ENCODE measurements at places on chromosomes 5 and 9.

GRCh38 chr9:113409481-113409880 is 994 bp downstream of the POLE3 start:
- peaks cover 25% of the 10 kb centered on the region for H3K36me3 ChIP-seq
- no peak for DNase-seq
- peak overlapping the region; percentile 98 for H3K27ac ChIP-seq
- peaks cover 33% of the 10 kb centered on the region for H3K4me1 ChIP-seq
- no peaks in the 10 kb centered on the region for H3K27me3 ChIP-seq

GRCh38 chr9:2613730-2614271 is 7.8 kb upstream of the VLDLR start:
- H3K27ac ChIP-seq, result no peak overlapping the region
- H3K36me3 ChIP-seq, result no peaks in the 10 kb centered on the region
- H3K27me3 ChIP-seq, result peaks cover 31% of the 10 kb centered on the region
- no peak for DNase-seq
- no peaks in the 10 kb centered on the region for H3K4me1 ChIP-seq

GRCh38 chr9:117681888-117682287 is 22.3 kb upstream of the TLR4 start:
- no peak overlapping the region for H3K4me3 ChIP-seq
- H3K27ac ChIP-seq, result no peak overlapping the region
- H3K36me3 ChIP-seq, result no peaks in the 10 kb centered on the region
- DNase-seq, result no peak
- H3K27me3 ChIP-seq, result peaks cover 28% of the 10 kb centered on the region
- H3K4me1 ChIP-seq, result peaks cover 5% of the 10 kb centered on the region

DNA sequence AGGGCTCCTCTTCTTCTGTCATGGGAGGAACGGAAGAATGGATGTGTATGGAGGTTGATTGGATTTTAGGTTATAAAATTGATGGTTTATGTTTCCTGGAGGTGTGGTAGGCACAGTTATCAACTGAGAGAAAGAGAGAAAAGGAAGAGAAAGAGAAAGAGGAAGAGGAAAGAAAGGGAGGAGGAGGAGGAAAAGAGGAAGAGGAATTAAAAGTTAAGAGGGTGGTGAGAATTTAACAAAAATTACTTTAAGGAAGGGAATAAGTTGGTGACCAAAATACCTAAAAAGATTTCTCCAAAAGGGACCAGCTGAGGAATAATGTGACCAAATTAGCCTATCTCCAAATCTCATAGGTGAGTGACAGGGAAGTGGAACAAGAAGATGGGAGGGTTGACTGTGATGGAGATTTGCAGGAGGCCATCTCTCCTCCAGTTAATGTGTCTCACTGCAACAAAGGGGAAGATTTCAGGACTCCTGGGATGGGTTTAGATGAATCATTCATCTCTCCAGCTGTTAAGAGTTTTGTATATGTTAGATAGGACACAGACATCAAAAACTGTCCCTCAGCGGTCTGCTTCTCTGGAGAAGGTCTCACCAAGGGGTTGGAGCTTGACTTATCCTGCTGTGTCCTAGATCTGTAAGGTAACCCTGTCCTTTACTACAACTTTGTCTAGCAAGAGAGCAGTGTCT is 76.0 kb upstream of the TMC1 start:
- peaks cover 15% of the 10 kb centered on the region for H3K4me1 ChIP-seq
- no peaks in the 10 kb centered on the region for H3K36me3 ChIP-seq
- H3K27me3 ChIP-seq, result peaks cover 38% of the 10 kb centered on the region
- no peak for DNase-seq

DNA sequence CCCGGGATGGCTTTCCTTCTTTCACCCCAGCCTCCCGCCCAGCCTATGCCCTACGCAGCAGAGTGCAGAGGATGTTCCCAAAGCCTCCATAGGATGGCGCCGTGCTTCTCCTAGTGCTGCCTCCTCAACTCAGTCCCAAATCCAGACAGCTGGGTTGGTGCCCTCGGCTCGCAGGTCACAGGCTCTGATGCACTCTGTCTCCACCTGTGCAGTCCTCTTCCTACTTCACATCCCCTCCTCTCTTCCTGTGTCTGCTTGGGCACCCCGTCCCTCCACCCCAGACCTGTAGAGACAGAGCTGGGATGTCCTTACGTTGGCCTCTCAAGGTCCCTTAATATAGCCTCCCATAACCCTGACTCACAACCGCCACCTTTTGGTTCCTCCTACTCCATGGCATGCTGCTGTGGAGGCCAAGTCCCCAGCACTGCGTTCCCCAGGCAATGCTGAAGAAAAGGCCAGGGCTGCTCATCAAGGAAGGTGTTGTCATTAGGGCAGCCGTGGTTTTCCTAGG is 314.4 kb downstream of the GADD45G start:
- H3K27me3 ChIP-seq, result peaks cover 49% of the 10 kb centered on the region
- no peaks in the 10 kb centered on the region for H3K36me3 ChIP-seq
- no peaks in the 10 kb centered on the region for H3K4me1 ChIP-seq

DNA sequence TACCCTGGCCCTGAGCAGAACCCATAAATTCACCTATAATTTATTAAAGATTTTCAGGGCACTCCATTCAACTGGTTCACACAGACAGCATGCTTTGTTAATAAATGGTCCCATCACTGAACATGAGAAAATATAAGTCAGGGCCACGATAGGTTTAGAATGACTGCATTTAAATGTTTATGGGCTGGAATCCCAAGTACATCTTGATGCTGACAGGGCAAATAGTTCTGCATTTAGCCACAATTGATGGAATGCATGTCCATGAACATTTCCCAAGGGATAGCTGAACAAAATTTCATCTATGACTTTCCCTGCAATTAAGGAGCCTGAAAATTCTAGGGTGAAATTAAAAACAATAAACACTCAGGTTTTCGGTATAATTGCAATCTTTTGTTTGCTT is 124.5 kb downstream of the CAAP1 start:
- no peaks in the 10 kb centered on the region for H3K27me3 ChIP-seq
- no peaks in the 10 kb centered on the region for H3K4me1 ChIP-seq
- no peaks in the 10 kb centered on the region for H3K36me3 ChIP-seq
- H3K4me3 ChIP-seq, result no peak overlapping the region

DNA sequence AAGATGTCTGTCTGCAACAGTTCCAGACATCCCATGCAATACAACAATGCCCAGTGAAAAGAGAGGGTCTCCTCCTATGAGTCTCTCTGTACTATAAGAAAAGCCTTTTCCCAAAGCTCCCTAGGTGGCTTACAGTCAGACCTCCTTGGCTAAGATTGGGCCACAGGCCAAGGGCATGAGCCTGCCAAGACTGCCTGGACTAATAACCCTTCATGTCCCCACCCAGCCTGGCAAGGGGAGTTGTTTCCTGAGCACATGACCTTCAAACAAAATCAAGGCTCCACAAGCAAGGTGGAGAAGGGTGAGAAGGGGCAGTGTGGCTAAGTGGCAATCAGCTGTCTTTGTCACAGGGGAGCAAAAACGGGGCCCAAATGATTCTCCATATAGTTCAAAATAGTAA is 75.6 kb upstream of the ZSWIM6 start:
- no peaks in the 10 kb centered on the region for H3K36me3 ChIP-seq
- DNase-seq, result no peak
- H3K4me1 ChIP-seq, result no peaks in the 10 kb centered on the region
- no peak overlapping the region for H3K27ac ChIP-seq
- H3K27me3 ChIP-seq, result peaks cover 15% of the 10 kb centered on the region
- H3K4me3 ChIP-seq, result no peak overlapping the region

DNA sequence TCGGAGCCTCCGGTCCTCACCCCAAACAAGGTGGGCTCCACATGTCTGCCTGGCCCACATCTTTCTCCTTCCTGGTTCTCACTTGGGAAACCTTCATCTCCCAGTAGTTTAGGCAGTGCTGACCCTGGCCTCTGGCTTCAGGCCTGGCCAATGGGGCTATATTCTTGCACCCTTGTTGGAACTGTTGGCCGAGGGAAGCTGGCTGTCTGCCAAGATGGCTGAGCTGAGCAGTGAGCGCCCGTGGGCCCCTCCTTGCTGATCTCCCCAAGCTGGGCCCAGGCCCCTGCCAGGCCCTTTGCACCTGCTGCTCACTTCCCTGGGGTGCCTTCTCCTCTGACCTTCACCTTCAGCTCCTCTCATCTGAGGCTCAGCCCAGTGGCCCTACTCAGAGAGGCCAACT is 31.3 kb downstream of the TSPAN17 start:
- peaks cover 10% of the 10 kb centered on the region for H3K4me1 ChIP-seq
- no peak overlapping the region for H3K27ac ChIP-seq
- no peaks in the 10 kb centered on the region for H3K36me3 ChIP-seq
- H3K27me3 ChIP-seq, result peaks cover 42% of the 10 kb centered on the region
- no peak overlapping the region for H3K4me3 ChIP-seq

GRCh38 chr5:125450771-125451170 is 704.3 kb upstream of the ZNF608 start:
- H3K27me3 ChIP-seq, result no peaks in the 10 kb centered on the region
- no peak overlapping the region for H3K4me3 ChIP-seq
- no peaks in the 10 kb centered on the region for H3K4me1 ChIP-seq
- DNase-seq, result no peak
- no peaks in the 10 kb centered on the region for H3K36me3 ChIP-seq

DNA sequence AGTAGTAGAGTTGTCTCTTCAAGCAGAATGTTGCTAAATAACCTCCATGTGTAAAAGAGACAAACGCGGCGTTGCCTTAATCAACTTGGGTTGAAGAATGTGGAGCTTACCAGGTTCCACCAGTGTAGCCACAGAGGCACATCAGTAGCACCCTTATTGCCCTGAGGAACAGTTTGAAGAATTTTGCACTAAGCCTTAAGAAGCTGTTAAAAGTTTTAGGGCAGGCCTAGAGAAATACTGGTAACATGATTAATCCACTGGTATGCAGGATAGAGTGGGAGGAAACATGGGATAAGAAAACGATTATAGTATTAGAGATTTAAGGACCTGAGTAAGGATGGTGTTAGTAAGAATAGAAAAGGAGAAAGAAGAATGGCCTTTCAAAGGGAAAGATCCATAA is 100.6 kb downstream of the ZCCHC7 start:
- no peak overlapping the region for H3K4me3 ChIP-seq
- no peaks in the 10 kb centered on the region for H3K36me3 ChIP-seq
- DNase-seq, result no peak

DNA sequence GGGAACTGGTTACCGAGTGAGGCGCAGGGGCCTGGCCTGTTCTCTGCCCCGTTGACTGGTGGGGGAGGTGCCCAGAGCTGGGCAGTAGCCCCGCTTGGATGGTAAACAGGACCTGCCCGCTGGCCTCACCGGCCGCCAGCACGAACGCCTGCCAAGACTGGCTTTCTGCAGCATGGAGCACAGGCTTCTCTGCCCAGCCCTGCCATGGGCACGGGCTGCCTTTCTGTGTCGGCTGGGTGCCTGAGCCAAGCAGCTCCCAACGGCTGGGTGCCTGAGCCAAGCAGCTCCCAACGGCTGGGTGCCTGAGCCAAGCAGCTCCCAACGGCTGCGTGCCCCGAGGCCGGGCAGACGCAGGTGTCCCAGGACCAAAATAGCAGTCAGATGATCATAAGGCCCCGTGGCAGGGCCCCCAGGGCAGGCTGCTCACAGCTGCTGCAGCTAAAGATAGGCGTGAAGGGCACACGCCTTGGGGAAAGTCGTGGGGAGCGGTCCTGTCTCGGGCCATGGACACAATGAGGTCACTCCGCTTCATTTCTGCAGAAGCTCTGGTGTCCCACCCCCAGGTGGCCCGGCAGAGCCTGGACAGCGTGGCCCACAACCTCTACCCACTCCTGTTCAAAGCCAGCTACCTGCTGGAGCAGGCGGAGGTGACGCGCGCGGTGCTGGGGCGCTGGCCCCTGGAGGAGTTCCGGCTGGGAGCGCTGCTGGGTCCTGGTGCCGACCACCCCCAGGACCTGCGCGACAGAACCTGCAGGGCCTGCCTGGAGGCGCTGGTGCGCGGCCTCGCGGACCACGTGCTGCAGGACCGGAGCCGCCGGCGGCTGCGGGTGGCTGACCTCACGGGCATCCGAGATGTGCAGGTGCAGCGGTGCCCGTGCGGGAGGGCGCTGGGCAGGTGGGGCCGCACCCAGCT is at the start of gene LRRC14B:
TSS of gene LRRC14B (plus strand) at position 460 of the 913 bp plus-strand sequence. CDS start at position 504, 44 bp downstream.
- H3K27ac ChIP-seq, result no peak within 1 kb of the TSS
- no peaks in the 10 kb centered on the region for H3K36me3 ChIP-seq
- no peaks in the 10 kb centered on the region for H3K27me3 ChIP-seq
- no peak for DNase-seq
- H3K4me1 ChIP-seq, result peaks cover 7% of the 10 kb centered on the region

DNA sequence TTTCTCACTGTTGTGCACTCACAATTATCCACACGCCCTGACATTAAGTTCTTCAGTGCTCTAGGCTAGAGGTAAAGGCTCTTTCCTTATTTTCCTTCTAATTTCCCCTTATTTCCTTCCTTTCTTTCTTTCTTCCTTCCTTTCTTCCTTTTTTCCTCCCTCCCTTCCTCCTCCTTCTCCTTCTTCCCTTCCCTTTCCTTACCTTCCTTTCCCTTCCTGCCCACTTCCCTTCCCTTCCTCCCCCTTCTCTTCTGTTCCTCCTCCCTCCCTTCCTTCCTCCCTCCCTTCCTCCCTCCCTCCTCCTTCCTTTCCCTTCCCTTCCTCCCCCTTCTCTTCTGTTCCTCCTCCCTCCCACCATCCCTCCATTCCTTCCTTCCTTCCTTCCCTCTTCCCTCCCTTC is 317.0 kb upstream of the IRX1 start:
- no peak overlapping the region for H3K27ac ChIP-seq
- H3K36me3 ChIP-seq, result no peaks in the 10 kb centered on the region
- H3K4me1 ChIP-seq, result no peaks in the 10 kb centered on the region
- H3K27me3 ChIP-seq, result no peaks in the 10 kb centered on the region
- H3K4me3 ChIP-seq, result no peak overlapping the region

DNA sequence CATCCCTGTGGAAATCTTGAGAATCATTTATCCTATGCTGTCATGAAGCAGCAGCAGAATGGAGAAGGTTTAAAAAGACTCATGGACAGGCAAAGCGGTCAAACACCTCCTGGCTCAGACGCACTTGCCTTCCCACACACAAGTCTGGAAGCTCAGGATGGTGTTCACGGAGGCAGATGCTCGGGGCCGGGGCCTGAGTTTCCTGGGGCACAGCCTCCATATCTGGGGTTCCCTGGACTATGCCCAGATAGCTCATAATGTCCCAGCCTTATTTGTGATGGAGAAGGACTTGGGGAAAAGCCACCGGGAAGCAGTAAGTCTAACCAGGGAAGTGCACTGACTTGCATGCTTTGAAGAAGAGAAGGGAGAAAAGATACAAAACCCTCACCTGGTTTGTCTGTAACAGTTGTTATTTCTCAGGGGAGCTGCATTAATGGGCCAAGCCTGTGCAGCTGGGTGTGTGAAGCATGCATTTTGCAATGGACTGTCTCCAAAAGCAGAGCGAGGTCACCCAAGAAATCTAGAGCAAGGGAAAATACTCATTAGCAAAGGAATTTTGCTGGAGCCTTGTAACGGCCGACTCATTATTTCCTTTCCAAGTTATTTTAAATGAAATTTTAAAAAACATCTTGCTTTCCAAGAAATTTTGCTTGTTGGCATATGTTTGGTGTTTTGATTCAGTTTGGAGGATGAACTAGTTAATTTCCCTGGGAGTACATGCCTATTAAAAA is 3.4 kb downstream of the S1PR3 start:
- no peak for DNase-seq
- H3K36me3 ChIP-seq, result no peaks in the 10 kb centered on the region
- no peak overlapping the region for H3K4me3 ChIP-seq
- no peak overlapping the region for H3K27ac ChIP-seq
